ENCODE measurements at places on chromosomes 6 and 20.

GRCh38 chr6:83958241-83958685 lies 75.3 kb upstream of the MRAP2 start:
- no peak for DNase-seq

DNA sequence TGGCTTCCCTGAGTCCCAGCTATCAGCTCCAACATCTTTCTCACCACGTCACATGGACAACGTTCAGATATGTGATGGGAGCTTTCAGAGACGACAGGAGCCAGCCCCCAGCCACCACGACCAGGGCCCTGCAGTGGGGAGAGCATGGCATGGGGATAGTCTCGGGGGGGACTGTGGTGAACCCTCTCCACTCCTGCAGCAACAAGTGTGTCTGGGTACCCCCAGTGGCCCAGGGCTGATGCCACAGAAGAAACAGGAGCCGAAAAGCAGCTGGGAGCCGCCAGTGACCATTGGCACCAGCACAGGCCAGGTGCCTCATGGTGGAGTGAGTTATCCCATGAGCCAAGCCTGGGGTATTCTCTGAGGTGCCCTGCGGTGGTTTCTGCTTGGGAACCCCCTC lies 339.7 kb downstream of the TAF4 start:
- DNase-seq = no peak

- no peak for DNase-seq
These were observed 2.6 kb downstream of the MAN1A1 start for GRCh38 chr6:119346936-119347335.

DNA sequence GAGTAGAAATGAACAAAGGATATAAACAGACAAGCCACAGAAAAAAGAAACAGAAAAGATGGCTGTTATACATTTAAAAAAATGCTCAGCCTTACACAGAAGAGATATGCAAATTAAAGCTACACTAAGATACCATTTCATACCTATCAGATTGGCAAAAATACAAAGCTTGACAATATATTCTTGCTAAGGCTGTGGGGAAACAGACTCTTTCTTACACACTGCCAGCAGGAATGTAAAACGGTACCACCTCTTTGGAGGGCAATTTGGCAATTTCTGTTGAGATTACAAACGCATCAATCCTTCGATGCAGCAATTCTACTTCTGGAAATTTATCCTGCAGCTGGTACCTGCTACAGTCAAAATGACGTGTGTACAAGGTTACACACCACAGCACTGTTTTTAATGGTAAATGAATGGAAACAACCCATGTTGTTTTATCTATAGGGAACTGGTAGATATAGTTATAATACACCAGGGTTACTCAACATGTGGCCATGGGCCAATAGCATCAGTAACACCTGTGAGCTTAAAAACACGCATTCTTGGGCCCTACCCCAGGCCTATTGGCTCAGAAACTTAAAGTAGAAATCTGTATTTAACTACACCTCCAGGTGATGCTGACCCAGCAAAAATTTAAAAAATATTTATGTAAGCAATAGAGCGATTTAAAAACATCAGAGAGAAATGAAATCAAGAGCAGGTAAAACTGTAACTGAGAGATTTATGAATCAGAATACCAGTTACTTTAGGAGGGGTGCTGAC lies 53.3 kb downstream of the TRAM2 start:
- DNase-seq = no peak

GRCh38 chr20:20856306-20856705 lies 143.9 kb upstream of the RALGAPA2 start:
- DNase-seq = no peak

- no peak for DNase-seq
These were observed 155.2 kb downstream of the TTLL2 start for GRCh38 chr6:167479901-167480648.

GRCh38 chr20:3420211-3420707 lies 12.8 kb upstream of the DNAAF9 start:
- no peak for DNase-seq

DNA sequence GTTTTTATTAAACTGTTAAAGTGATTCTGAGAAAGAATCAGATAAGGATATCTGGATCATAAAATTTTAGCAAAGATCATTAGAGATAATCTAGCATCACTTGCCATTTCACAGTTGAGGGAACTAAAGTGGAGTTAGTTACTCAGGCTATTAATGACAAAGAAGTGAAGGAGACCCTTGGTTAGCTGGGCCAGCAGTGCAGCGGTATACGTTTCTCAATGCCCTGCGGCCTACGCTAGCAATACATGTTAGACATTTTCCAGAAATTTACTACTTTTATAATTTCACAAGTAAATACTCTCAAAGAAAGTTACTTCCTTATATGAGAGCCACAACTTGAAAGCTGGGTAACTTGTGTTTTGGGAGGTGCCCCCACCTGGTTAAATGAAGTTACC lies 28.5 kb downstream of the NEDD9 start:
- DNase-seq = no peak

DNA sequence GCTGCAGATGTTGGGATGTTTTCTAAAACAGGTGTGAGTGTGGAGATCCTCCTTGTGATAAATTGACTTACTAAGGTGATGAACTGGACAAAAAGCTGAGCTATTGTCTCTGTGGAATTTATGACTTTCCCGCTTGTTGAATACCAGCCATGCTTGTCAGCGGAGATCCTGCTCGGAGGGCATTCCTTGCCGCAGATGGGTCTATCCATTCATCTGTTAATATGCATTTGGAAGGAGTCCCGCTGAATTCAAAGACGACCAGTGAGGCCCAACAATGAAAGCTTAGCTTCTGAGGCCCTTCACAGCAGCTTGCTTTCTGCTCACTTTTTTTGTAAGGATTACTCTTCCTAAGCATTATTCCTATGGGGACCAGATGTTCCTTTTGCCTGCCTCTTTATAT lies 124.9 kb downstream of the TIAM2 start:
- no peak for DNase-seq

DNA sequence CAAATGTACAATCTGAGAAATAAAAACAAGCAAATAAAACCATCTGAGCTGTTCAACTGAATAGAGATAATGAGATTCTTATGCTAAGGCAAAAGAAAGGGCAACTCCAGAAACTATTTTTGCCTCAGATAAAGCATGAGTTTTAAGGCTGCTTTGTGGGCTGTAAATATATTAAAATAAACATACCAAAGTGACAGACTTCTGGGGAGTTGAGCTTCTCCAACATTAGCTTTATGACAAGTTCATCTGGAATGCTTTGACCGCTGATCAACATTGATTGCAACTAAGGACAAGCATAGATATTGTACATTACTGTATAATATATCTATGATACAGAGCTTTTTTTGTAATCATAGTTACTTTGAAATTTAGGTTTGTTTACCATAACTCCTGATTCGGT lies 19.3 kb downstream of the AK9 start:
- no peak for DNase-seq

DNA sequence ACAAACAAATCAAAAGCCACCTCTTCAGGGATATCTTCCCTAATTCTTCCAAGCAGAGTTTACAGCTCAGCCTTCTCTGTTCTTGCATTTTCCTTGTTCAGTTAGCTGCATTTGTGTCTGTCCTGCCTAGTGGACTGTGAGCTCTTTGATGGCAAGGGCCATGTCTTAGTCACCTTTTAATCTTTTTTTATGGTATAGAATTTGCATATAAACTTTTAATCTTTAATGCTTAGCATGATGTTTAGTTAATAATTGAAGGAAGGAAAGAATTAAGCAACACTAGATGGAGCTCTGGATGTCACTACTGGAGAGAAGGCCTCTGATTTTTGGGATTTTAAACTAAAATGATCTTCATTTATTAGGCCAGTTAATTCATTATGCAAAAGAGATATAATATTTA lies 12.1 kb downstream of the PPP2R5D start:
- no peak for DNase-seq

DNA sequence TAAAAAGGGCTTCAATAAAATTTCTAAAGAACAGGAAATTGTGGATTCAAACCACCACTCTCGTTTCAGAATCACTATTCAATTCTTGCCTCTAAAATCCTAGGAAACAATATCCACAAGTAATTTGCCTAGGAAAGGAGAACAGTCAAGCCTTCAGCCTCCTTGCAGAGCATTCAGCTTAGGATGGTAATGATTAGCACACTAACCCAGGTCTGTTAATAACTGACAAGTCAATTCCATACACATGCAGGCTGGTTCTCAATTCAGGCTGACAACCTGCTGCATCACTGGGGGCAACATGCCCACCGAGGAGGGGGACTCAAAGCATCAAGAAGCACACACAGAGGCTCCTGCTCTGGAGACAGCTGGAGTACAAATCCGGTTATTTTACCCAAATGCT lies 57.6 kb downstream of the GMDS start:
- no peak for DNase-seq

GRCh38 chr6:35552285-35552917 lies 39.7 kb upstream of the TULP1 start:
- DNase-seq = peak; percentile 32

- DNase-seq = no peak
These were observed 153.6 kb upstream of the KCNK16 start for GRCh38 chr6:39476151-39476550.

DNA sequence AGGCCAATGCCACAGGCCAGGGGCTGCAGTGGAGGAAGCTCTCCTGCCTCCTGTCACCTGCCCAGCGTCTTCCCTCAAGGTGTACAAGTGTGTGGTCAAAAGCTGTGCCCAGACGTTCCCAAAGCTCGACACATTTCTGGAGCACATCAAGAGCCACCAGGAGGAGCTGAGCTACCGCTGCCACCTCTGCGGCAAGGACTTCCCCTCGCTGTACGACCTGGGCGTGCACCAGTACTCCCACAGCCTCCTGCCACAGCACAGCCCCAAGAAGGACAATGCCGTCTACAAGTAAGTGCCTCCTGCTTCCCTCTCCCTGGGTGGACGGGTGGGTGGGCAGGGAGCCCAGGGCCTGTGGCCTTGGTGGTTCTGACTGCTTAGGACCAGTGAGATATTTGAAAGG lies 38.2 kb downstream of the ZNF341 start:
- DNase-seq = no peak

DNA sequence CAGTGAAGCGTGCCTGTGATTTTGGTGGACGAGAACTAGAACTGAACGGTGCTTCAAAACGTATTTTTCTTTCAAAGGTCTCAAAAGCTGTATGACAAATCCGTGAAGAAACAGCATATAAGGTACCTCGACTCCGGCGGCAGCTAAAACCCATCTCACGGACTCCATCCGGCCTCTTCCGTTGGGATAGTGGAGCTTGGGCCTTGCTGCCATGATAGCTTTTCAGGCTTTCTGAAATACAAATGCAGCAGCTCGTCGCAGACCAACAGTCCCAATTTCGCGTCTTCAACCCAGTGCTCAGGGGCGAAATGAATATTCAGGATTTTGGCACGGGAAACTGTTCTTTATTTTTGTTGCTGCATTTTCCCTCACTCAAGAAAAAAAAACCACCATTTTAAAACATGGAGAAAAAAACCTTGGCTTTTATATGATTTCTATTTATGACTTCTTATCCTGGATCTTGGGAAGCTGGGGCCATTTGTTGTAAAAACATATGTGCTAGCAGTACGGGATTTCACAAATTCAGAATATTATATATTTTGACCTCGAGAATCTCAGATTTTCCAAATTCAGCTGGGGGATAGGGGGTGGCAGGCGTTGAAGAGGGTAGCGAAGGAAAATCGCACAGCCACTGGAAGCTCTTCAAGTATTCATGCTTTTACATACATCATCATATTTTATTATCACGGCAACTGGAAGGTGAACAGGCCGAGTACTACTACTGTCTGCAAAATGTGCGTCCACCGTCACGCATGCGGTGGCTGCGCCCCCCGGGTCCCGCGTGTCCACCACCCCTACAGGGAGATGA lies 849 bp downstream of the GSTA4 start:
- DNase-seq = no peak

DNA sequence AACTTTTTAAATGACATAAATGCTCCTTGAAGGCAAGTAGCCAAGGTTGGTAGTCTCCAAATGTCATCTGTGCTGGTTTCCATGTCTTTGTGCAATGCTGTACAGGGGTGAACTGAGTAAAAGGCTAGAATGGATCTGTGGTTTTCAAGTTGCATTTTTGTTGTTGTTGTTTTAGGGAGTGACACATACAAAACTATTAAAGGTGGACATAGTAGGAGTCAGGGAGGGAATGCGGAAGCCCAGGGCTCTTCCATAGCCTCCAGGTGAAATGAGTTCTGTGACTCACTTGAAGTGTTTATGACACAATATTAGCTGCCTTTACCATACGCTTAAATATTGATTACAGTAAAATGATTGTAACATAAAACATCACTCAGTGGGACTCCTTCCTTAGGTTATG lies 22.5 kb upstream of the QKI start:
- DNase-seq = no peak

DNA sequence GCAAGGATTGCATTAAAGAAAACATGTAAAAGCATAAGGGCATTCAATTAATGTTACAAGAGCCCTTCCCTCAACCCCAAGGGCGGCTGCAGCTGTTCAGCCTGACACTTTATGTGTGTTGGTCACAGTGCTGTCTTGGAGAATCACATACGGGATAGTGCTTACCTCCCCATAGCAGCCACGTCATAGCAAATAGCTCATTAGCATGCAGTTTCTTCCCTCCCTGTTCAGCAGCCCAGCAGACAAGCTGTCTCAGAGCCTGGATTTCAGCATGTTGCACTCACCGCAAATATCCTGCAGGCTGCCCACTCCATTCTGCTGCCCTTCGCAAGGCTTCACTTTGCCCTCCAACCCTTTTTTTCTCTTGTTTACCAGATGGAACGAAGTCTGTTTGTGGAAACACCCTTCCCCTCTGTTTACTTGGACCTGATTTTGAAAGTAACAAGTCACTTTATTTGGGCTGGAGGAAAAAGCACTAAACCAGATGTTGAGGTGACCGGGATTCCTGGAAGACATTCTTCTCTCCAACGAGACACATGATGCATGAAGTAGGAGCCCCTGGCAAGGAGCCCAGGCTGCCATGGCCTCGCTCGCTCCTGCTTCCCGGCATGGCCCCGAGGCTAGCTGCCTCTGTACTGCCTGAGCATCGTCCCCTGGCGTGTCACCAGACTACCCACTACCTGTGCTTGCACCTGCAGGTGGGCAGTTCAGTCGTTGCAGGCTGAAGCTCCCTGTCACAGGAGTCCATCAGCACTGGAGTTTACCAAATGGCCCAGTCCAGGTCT lies 151.6 kb upstream of the GMDS start:
- no peak for DNase-seq

GRCh38 chr20:58245931-58246330 lies 17.5 kb upstream of the ANKRD60 start:
- no peak for DNase-seq

Measured in stimulated activated CD8-positive, alpha-beta memory T cell treated with anti-CD3 and anti-CD28 coated beads, Interleukin-7, amount 100 ng/mL, for 1 hour (primary cell).